ENCODE measurements at places on chromosomes 6 and 20.

DNA sequence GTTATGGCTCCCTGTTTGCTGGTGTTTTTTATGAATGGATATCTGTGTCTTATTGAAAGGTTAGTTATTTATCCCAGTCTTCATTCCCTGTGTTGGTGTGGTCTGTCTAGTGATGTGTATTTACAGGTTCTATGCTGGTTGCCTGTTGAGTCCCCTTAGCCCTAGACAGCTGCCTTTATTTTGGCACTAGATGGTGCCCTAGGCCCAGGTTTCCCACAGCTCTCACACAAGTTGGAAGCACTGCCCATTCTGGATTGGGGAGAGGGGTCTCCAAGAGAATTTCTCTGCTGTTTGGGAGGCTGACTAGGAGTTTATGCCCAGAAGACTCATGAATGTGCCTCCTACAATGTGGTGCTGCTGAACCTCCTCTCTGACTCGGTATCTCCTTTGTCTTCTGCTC is 12.4 kb downstream of the GRM1 start:
- no peak for DNase-seq

DNA sequence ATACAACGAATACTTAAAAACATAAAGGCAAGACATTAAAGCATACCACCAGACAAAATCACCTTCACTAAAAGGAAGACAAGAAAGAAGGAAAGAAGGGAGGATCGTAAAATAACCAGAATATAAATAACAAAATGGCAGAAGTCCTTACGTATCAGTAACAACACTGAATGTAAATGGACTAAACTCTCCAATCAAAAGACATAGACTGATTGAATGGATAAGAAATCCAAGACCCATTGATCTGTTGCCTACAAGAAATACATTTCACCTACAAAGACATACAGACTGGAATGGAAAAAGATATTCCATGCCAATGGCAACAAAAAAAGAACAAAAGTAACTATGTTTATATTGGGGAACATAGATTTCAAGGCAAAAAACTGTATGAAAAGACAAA is 74.1 kb downstream of the LMBRD1 start:
- DNase-seq = no peak

- DNase-seq = no peak
Observed at GRCh38 chr6:77678048-77678447, 25.2 kb downstream of the MEI4 start.

DNA sequence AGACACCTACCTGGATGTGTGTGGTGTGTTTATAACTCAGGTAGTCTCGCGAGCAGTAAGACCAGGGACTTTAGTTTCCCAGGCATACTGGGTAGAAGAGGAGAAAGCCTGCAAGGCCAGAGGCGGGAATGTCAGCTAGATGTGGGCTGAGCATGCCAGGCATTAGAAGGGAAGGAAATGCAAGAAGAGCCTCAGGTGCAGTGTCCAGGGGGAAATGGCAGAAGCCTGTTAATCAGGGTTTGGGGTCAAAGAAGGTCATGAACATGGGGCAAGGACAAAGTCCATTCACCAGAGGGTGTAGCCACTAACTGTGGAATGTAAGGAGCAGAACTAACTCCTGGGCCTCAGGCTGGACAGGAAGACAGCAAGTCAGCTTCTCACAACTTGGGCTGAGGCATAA is 305.0 kb downstream of the SMOC2 start:
- no peak for DNase-seq

- no peak for DNase-seq
Observed at GRCh38 chr6:8065519-8065911, 1.3 kb upstream of the BLOC1S5 start.

DNA sequence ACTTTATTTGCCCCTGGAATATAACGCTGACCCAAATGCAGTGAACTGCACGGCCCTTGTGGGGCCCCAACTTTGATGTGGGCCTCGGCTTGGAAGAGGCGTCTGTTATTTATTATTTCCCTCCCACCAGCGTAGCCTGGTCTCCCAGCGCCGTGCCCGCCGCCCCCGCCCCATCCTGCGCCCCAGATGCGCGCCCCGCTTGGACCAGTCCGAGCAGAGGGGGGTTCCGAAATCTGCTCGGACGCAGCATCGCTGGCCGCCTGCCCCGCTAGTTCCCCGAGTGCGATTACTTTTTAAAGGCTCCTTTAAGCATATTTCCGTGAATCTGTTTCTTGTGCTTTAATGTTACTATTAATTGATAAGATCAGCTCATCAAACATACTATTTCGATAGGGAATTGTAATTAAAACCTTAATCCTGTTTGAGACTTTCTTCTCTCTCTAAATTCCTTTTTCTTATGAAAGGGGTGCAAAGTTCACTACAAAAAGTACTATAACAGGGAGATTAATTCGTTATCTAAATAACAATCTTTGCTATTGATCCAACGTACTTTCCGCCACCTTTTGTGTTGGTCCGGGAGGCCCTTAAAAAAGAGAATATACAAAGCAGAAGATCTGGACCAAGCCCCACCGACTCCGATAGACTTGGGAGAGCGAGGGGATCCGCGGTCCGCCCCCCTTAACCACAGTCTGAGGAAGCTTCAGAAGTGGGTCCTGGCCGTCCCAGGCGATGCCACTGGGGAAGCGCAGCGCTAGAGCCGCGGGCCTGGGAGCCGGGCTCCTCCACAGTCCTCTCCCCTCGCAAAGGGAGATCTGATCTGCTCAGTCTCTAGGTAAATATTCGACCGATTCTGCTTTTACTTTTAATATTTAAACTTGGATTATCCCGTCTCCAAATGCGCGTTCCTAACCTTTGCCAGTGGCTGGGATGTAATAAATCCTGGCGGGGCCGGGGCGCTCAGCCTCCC is 10.2 kb downstream of the POU3F2 start:
- no peak for DNase-seq

DNA sequence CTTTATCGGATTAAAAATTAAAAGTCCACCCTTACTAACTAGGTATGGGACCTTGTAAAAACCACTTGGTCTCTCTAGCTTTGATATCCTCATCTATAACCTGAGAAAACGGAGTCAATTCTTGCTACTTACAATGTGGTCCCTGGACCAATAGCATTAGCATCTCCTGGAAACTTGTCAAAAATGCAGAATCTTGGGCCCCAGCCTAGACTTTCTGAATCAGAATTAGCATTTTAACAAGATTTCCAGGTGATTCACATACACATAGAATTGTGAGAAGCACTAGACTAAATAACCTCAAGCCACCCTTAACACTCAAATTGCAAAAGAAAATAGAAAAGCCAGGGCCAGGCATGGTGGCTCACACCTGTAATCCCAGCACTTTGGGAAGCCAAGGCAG is 96.6 kb downstream of the RNGTT start:
- DNase-seq = no peak

- no peak for DNase-seq
Observed at GRCh38 chr6:116208056-116208785, 45.7 kb downstream of the TSPYL4 start.

- no peak for DNase-seq
Observed at GRCh38 chr6:139446138-139446715, 71.8 kb upstream of the CITED2 start.

DNA sequence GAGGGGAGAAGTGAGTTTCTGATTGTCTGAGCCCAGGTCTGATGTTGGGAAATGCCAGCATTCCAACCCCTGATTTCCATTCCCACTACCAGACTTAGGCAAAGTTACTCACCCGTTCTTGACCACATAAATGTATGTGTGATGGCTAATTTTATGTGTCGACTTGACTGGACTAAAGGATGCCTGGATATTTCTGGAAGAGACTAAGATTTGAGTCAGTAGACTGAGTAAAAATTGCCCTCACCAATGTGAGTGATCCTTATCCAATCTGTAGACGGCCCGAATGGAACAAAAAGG is 95.8 kb upstream of the TAB2 start:
- DNase-seq = no peak

- DNase-seq = no peak
Observed at GRCh38 chr6:51678905-51679620, 408.4 kb downstream of the PKHD1 start.

DNA sequence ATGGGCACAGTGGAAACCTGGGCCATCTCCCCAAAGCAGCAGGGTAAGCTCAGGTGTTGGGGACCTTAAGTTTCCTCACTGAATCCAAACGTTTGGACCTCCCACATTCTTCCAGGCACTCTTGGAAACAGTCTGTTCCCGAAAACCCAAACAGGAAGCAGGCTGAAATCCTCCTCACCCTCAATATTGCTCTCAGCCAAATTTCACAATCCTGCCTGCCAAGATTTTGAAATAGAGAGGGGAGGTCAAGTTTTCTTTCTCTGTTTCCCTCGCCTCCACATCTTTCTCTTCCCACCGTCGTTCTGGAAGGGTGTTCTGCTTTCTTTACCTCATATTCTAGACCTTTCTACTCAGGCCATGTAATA is 392.0 kb upstream of the SASH1 start:
- no peak for DNase-seq

DNA sequence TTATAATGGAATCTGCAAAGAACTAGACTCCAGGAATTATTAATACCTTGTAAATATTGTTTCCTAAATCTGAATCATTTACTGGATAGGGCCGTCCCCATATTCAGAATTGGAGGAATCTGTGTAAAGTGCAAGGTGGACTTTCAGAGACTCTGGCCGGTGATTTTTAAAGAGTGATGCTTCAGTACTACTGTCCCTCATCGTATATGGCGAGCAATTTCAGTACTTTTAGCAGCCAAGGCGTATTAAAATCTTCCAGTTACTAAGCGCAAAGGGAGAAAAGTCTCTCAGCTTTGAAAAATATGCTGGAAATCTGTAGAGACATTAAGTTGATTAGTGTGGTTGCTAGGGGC is 483 bp downstream of the SMIM26 start:
- DNase-seq = no peak

GRCh38 chr20:5751856-5752255 is 1.7 kb downstream of the SHLD1 start:
- DNase-seq = no peak
